Stimulated activated CD4-positive, alpha-beta T cell treated with anti-CD3 and anti-CD28 coated beads, TNF-alpha, amount 100 ng/mL, for 4 hours (primary cell): ENCODE measurements at places on chromosomes 7 and 10.

- no peak for DNase-seq
These were observed 3.2 kb upstream of the MTG1 start for GRCh38 chr10:133390597-133391248.

DNA sequence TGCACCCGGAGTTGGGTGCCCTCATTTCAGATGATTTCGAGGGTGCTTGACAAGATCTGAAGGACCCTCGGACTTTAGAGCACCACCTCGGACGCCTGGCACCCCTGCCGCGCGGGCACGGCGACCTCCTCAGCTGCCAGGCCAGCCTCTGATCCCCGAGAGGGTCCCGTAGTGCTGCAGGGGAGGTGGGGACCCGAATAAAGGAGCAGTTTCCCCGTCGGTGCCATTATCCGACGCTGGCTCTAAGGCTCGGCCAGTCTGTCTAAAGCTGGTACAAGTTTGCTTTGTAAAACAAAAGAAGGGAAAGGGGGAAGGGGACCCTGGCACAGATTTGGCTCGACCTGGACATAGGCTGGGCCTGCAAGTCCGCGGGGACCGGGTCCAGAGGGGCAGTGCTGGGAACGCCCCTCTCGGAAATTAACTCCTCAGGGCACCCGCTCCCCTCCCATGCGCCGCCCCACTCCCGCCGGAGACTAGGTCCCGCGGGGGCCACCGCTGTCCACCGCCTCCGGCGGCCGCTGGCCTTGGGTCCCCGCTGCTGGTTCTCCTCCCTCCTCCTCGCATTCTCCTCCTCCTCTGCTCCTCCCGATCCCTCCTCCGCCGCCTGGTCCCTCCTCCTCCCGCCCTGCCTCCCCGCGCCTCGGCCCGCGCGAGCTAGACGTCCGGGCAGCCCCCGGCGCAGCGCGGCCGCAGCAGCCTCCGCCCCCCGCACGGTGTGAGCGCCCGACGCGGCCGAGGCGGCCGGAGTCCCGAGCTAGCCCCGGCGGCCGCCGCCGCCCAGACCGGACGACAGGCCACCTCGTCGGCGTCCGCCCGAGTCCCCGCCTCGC is at the start of gene EGFR:
TSS of gene EGFR (plus strand) at position 657 of the 830 bp plus-strand sequence. CDS start 261 bp downstream, outside the sequence.
- no peak for DNase-seq

DNA sequence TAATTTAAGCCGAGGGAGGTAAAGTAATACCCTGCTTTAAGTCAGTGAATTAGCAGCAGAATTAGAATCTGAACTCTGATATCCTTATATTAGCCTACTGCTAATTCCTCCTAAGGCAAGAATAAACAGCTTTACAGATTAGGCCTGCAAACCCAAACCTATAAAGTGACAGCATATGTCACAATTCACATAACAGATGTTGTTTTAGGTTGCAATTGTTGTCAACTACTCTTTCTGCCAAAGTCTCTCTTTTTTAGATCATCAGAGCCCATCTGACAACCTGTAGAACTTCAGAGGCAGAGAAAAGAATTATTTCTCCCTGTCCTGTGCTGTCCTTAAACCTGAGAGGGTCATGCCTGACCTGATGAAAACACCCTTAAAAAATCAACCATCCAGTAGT is 167.2 kb downstream of the PRKG1 start:
- no peak for DNase-seq

DNA sequence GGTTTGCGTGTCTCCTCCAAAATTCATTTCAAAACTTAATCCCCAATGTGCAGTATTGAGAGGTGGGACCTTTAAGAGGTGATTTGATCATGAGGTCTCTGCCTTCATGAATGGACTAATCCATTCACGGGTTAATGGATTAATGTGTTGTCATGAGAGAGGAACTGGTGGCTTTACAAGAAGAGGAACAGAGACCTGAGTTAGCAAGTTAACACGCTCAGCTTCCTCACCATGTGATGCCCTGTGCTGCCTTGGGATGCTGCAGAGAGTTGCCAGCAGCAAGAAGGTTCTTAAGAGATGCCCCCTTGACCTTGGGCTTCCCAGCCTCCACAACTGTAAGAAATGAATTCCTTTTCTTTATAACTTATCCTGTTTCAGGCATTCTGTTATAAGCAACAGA is 3.7 kb upstream of the TCTN3 start:
- no peak for DNase-seq

DNA sequence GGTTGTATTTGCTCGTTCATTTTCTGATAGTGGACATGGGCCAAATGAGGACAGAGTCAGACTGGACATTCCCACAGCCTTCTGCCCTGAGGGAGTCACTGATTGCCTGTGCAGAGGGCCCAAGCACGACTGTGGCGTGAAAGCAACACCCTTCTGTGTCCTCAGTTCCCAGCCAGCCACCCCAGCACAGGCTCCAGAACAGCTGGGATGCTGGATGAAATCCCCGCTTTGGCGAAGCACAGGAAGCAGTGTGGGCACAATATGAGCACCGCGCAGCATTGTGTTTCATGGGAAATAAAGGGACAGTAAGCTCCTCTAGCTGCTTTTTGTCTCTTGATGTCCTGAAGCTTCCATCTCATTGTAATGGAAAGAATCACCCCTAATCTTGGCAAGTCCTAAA is 20.5 kb downstream of the TRIL start:
- no peak for DNase-seq

- DNase-seq: no peak
These were observed 329.3 kb upstream of the FZD8 start for GRCh38 chr10:35971397-35971796.

- no peak for DNase-seq
These were observed 10.7 kb upstream of the FMC1 start for GRCh38 chr7:139330333-139331030.

GRCh38 chr10:101228153-101228965 is 904 bp downstream of the LBX1 start:
- no peak for DNase-seq

DNA sequence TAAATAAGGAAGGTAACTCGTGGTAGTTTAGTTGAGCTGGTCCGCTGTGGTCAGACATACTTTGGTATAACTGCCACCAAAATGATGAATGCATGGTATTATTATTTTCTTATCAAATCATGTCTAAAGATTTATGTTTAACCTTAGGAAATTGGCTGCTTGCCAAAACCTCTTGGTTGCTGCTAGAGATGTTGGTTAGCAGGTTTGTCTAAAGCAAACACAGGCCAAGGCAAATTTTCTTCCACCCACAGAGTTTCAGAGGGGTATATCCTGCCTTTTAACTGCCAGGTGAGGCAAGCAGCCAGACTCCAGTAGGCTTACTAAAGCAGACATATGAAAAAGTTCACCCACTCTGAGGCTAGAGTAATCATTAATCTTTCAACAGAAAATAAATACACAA is 101.4 kb downstream of the SEMA3E start:
- DNase-seq: no peak

DNA sequence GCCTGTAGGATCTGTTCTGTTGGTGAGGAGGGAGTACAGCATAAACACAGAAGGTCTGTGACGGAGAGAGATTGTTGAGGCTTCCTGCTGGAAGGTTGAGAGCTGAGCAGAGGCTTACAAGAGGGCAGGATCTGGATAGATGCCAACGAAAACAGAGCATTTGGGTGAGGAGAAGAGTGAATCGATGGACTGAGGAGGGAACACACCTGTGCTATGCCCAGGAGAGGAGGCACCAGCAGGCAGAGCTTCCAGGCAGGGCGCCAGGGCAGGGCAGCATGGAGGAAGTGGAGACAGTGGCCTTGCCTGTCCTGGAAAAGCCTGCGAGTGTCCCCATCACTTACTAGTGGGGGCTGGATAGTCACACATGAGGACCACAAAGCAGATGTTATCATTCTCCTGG is 282.9 kb downstream of the PAXIP1 start:
- DNase-seq: no peak

DNA sequence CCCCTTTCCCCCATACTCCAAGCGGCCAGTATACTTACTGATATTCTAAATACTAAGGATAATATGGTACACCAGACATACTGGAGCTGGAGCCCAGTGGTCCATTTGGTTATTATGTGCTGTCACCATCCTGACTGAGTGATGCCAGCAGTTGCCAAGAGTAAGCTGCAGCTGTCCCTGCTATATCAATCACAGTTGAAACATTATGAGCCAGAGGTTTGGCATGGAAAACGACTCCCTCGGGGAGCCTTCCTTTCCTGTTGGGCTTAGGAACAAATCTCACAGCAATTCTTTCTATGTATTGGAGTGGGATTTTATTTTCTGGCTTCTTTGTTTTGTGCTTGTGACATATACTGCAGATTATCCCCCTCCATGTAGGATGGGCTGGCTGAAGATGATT is 32.6 kb downstream of the STRIP2 start:
- DNase-seq: no peak

- DNase-seq: no peak
These were observed 5.8 kb downstream of the MACC1 start for GRCh38 chr7:20211376-20211775.

- no peak for DNase-seq
These were observed 97.6 kb downstream of the SGMS1 start for GRCh38 chr10:50526185-50526584.

DNA sequence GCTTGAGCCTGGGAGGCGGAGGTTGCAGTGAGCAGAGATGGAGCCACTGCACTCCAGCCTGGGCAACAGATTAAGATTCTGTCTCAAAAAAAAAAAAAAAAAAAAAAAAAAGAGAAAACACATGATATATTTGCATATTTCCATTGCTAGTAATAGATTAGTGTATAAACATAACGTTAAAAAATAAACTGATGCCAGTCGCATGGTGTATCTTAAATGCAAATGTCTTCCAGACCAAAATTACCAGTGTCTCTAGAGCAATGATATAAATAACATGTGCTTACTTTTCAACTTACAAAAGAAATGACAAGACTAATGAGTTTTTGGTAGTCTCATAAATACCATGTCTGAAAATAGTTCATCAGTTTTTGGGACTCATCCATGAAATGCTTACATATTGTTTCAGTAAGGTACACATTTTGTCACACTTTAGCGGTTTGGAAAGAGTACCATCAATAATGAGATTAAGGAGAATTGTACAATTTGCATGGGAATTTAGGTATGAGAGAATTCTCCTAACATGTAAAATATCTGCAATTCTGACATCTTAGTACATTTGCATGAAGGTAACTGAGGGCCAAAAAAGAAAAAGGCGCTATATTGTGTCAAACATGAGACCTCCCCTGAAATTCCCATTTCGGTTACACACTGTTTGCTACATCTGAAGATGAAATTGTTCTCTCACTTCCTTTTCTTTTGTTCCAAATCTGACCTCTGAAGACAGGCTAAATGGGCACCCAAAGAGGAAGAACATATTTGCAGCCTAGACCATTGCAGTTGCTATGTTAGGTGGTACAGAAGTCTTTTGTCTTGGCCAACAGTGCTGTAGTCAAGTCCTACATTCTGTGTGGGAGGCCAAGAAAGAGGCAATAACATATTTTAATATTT is 51.5 kb upstream of the PIP4K2A start:
- DNase-seq: no peak

GRCh38 chr10:70331486-70332268 is 47.9 kb upstream of the NPFFR1 start:
- no peak for DNase-seq

DNA sequence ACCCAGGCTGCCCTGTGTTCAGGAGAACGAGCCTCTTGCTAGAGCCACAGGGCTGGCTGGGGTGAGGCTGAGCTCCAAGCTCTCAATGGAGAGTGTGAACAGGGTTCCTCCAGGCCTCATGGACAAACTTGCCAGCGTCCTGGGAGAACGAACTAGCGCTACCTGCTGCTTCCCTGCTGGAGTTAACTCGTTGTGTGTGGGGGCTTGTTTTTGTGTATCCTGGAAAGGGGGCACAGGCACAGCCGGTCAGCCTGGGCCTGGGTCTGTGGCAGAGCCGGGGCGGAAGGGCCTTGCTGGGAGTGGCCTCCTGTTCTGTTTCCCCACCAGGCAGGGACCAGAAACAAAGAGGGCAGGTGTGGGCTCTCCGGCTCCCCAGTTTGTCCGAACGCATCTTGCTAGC is 259.2 kb downstream of the DNAJB6 start:
- no peak for DNase-seq

DNA sequence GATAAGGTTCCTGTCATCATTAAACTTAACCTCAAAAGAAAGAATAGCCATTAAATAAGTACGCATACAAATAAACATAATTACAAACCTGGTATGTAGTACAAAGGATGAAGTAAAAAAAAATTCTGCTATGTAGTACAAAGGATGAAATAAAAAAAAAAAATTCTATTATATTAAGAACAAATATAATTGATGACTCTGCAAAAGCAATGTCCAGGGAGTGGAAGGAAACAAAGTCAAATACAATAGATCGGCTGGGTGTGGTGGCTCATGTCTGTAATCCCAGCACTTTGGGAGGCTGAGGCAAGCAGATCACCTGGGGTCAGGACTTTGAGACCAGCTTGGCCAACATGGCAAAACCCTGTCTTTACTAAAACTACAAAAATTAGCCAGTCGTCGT is 56.9 kb downstream of the ABI1 start:
- no peak for DNase-seq

GRCh38 chr7:70285854-70286253 is 687.6 kb downstream of the AUTS2 start:
- no peak for DNase-seq

- DNase-seq: no peak
These were observed 654 bp upstream of the SLF2 start for GRCh38 chr10:100912013-100912604.

DNA sequence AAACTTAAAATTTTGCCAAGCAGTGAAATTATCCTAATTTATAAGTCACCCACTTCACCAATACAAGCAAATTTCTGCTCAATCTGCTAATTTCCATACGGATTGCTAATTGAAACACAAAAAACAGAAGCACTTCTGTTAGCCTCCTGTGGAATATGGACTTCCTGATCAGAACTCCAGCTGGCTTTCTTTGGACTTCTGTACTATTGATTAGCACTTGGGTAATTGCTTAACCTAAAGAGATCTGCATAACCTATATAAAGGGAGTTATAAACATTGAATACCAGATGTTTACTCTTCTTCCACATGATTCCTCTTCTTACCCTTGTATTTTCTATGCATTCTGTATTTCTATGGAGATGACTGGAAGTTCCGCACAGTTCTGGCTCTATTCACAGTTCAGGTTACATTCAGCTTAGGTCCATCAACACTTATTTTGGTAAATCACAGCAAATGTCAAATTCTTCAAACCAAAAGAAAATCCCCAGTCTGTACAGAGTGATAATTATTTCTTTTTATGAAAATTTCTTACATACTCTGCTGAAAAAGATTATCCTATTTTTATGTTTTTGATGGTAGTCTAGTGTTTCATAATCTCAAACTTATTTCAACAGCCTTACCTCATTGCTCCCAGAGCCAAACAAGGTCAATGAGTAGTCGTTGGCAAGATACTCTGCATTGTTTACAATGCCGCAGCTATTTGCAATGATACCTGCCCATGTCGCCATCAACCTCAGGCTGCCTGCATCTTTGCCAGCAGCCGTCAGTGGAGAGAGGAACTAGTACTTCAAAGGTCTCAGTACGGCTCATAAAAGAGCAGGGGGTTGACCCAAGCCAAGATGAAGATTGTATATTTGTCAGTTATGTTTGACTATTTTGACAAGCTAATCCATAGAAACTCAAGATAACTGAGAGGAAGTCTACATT is 225.6 kb downstream of the AHR start:
- no peak for DNase-seq
